ENCODE measurements at places on chromosomes 1 and 21.

- no peak for DNase-seq
Measured at GRCh38 chr1:145714524-145715111, 4.7 kb upstream of the CD160 start.

- DNase-seq, result peak; percentile 48
Measured at GRCh38 chr1:8374812-8375211, 56.9 kb downstream of the SLC45A1 start.

GRCh38 chr1:205630241-205630640 is 1.6 kb downstream of the ELK4 start:
- DNase-seq, result peak; percentile 26

GRCh38 chr1:183461350-183461749 is 10.9 kb upstream of the SMG7 start:
- DNase-seq, result peak; percentile 16

DNA sequence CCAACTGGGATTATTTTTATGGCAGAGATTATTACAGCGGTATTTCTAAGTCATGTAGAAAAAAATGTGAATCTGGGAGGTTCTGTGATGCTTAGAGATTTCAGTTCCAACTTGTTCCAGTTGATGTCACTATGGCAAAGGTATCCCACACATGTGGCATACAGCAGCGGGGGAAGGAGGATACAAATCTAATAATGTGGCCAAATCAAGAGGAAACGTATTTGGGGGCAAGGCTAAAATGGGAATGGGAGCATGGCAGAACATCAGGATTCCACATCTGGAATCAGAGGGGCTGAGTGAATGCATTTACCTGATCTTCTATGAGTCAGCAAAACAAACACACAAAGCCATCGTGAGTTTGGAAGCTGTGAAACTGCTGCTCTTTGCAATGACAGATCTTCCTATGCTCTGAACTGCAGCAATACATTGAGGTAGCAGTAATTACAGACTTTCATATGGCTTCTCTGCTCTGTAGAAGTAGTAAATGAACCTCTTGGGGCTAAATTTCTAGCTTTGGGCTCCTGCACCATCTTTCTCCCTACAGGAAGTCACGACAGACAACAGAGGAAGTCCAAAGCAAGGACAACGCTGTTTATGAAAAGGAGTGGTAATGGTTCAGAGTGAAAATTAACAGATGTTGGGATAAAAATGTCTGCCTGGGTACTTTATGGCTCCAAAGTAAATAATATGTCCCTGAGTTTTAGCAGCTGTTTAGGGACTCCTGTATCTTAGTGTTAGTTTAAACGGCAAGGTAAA is 55.5 kb downstream of the GABPA start:
- peak; percentile 55 for DNase-seq

DNA sequence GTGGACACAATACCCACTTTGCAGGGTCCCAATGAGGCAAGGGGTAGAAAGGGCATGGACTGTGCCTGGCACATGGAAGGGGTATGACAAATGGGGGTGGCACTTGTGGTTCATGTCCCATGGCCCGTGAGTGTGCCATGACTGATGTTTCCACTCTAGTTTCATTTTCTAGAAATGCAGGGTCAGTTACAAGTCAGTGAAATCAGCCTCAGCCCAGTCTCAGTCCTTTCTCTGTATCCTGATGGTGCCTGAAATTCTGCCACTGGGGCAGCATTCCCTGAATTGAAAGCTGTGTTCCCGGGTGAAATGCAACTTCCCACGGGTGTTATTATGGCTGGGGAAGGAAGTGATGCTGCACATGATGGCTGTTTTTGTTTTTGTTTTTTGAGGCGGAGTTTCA is 110.8 kb upstream of the ZBTB40 start:
- no peak for DNase-seq

DNA sequence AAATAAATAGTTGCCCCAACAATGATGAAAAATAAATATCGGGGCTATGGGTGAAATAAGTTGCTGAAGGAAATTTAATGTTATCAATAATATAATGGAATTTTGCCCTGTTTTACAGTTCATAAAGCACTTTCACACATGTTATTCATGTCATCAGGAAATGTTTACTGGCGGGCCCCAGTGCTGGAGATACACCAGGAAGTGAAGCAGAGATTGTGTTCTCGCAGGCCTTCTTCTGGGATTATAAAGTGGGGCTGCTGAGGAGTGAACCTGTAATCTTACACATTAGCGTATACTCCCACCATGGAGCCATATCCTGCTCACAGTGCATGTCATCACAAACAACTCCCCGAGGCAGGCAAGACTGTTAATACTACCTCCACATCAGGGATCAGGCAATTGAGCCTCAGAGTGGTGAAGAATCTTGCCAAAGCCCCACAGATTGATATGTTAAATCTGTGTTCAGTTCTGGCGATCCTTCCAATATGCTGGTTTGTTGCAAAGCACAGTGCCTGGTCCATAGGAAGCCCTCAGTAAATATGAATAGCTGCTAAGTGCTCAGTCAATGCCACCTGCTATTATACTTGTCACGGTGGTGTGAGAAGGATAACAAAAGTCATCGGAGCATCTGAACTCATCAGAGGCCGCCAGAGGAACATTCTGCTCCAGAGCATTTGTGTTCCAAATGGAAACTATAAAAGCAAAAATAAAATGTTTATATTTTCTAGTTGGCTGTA is 104.4 kb upstream of the UBE2U start:
- no peak for DNase-seq

- DNase-seq, result peak; percentile 41
Measured at GRCh38 chr1:229158341-229158921, 112.5 kb upstream of the RAB4A start.

DNA sequence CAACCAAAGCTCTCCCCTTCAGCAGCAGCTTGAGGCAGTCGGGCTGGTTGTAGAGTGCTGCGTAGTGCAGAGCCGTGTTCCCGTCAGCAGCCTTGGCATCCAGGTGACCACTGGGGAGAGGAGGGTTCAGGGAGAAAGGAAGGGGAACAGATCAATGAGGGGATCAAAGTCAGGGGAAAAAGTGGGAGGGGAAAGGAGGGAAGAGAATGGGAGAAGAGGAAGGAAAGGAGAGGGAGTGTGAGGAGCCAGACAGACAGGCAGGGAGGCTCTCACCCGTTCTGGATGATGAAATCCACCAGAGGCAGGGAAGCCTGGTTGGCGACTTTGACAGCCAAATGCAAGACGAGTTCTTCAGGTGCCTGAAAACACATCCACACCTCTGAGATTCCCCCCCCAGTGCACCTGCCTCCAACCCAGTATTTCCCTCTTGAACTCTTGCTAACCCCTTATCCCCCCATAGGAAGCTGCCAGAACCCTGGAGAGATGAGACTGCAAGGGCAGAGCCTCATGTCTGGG is 9.8 kb upstream of the TCEA3 start:
- no peak for DNase-seq

DNA sequence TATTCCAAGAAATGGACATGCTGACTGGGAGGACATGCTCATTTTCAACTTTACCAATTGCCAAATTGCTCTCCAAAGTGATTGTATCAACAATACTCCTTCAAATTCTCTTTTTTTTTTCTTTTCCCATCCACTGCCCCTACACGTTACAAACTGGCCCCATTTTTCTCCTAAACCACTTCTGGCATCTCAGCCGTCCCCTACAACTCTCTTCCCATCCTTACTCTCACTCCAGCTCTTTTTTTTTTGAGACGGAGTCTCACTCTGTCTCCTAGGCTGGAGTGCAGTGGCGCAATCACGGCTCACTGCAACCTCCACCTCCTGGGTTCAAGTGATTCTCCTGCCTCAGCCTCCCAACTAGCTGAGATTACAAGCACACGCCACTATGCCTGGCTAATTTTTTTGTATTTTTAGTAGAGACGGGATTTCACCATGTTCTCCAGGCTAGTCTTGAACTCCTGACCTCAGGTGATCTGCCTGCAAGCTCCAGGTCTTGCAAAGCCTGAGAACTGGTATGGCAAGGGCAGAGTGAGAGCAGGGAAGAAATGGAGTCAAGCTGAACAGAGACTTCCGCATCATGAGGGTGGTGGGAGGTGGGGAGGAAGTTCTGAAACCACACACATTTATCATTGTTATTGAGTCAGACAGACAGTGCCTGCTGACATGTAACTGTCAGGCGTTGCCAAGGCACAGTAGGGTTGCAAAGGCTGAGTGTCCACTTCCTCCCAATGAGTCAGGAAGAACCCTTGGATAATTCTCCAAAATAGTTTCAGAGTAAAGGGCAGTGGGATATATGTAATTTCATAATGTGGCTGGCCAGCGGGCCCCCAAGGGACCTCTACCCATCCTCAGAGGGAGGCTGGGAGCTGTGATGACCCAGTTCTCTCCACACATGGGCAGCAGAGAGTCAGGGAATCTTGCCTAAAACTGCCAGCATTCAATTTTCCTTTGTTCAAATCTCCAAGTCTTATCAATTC is 17.4 kb downstream of the CELA3A start:
- DNase-seq, result peak; percentile 96

GRCh38 chr21:45421846-45422775 is 17.1 kb downstream of the COL18A1 start:
- DNase-seq, result no peak

DNA sequence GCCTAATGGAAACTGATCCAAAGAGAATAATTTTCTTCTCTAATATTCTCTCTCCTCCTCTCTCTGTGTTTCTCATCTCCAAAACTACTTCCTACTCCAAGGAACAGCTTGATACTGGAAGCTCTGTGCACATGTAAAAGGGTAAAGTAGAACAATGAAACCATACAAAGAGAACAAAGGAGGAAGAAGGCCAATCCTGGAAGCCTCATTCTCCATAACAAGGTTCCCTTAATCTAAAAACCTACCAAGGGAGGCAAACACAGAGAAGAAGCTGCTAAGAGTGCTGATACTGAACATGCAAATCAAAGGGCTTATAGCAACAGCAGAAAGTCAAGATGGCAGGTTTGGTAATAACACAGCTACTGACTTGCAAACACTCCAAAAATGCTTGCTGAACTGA is 44.4 kb downstream of the SIPA1L2 start:
- no peak for DNase-seq

- no peak for DNase-seq
Measured at GRCh38 chr21:41779659-41780058, 12.8 kb upstream of the RIPK4 start.

- DNase-seq, result no peak
Measured at GRCh38 chr1:95113684-95114083, 3.5 kb upstream of the TLCD4 start.

DNA sequence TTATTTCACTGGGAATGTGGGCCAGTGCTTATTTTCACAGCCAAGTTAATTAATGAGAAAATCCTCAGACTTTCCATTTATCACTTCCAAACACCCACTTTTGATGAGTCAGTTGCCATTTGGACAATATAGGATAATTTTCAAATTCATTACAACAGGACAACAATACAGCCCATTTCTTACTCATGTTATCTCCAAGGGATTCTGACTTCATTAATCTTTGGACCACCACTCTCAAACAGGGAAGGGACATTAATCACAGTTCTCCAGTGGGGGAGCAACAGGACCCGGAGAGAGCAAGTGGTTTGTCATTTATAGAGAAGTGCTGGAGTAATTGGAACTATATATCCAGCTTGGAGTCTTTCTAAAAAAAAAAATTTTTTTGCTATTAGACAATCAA is 38.7 kb downstream of the JUN start:
- DNase-seq, result no peak

DNA sequence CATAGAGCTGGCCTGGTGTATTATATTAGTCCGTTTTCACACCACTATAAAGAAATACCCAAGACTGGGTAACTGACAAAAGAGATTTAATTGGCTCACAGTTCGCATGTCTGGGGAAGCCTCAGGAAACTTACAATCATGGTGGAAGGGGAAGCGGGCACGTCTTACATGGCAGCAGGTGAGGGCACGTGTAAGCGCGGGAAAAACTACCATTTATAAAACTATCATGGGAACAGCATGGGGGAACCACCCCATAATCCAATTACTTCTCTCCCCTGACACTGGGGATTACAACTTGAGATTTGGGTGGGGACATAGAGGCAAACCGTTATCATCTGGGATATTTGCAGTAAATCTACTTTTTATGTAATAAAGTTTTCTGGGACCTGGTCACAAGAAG is 6.8 kb downstream of the IER5 start:
- DNase-seq, result no peak

DNA sequence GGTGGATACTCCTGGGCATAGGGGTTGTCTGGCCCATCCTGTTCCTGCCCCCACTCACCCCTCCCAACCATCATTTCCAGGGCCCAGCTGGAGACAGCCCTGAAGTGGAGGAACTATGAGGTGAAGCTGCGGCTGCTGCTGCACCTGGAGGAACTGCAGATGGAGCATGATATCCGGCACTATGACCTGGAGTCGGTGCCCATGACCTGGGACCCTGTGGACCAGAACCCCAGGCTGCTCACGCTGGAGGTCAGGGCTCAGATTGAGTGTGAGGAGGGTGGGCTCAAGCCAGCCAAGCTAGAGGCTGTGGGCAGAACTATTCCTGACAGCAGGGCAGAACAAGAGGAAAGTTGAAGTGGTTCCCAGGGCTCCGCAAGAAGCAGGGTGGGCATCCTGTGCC is 14.2 kb downstream of the RHOC start:
- no peak for DNase-seq

DNA sequence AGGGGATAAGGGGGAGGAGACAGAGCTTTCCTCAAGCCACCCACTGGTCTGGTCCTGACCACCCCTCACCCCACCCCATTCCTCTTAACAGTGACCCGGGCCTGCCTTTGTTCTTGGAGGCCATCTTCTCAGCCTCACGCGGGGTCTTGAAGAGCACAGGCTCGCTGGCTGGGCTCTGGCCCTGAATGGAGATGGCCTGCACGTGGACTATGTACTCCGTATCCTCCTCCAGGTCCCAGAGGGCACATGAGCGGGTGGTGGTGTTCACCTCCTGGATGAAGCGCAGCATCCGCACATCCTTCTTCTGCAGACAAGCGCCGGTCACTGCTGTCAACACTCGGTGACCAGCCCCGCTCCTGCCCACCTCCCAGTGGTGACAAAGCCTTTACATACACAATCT is 2.6 kb downstream of the FNDC5 start:
- no peak for DNase-seq

DNA sequence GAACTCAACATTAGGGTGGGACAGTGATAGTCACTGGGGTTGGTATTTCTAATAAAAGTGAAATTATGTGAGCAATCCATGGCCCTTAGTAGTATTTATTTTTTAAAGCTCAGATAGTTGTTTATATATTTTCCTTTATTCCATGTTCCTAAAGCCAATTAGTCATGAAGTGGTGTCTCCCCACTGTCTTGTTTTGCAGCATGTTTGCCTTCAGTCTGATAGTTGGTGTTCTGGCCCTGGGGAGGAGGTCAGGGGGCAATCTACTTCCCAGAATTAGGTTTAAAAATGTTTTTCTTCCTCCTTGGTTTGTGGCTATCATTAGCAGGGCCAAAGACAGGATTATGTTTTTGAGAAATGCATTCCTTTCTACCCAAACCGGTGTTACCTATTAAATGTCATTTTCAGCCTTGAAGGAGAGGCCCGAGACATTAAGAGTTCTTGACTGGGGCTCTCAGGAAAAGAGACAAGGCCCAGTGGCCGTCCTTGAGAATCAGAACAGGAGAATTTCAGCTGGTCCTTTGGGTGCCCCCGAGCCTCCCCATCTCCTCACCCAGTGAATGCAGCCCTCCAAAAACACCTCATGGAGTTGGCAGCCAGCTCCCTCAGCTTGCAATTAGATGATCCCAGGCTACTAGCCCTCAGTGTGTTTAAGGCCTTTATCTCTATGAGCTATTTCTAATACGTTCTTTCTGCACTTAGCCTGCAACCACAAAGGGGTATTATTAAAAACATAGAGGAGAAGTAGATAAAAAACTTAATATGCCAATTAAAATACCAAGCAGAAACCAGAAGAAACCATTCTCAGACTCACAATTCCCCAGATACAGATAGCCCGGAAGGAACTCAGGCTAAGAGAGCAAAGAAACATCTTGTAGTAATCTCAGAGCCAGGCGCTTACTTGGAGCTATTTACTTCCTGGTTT is 71.3 kb upstream of the NGF start:
- DNase-seq, result peak; percentile 55

GRCh38 chr1:24705260-24706073 is 39.8 kb upstream of the CLIC4 start:
- peak; percentile 79 for DNase-seq

Measured in fibroblast of skin of right biceps (primary cell).